ENCODE measurements at places on chromosomes 4 and X. TPM values are rescaled to one million over a fixed set of nuclear protein-coding genes. Genes with fewer than 3 reads are reported as not detected.

DNA sequence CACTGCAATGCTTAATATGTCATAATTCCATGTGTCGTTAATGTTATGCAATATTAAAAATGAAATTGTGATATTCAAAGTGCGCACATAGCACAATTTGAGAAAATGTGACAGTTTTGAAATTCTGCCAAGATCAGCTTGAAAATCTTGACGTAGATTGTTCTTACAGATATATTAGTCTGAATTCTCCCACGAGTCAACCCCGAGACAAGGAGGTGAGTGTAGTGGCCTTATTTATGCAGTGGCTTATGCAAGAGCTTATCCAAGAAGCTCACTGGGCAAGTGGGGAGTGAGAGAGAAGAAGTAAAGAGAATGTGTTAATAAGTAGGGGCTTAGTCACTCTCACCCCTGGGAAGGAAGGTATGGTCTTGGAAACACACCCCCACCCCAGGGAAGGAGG is 286.1 kb upstream of the STS start:
- DNase-seq = no peak

The CYLC1 gene
- total RNA-seq = not detected

DNA sequence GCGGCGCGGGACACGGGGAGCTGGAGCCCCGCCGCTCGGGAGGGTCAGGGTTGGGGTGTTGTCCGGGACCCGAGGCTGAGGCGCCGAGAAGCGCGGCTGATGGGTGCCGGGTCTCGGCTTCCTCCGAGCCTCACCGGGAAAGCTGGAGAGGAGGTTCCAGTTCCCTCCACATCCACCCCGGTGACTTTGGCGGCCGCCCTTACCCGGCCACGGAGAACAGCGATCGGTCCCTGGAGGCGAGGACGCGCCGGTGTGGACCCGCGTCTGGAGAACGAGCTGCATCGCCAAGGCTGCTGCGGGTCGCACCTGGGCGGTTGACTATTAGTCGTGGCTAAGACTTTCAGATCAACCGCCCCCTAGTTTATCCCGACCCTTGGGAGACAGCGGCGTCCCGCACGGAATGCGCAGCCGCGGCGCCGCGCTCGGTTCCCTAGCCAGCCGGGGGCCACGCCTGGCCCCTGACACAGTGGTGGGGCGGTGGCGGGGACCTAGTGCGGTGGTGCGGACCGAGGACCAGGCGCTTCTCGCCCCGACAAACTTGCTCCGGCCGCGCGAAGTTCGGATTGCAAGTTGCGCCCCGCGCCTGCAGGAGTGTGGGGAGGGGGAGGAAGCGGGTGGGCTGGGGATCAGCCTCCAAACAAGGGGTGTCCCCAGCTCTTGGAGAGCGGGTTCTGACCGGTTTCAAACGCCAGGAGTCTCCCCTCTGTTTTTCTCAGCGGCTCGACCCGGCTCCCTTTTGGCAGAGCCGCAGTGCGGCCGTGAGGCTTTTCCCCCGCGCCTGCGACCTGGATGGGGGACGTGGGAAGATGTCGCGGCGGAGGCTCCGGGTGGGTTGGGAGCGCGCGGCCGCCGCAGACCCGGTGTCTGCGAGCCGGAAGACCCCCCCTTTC is 568 bp downstream of the FHDC1 start:
- DNase-seq = no peak

The DIPK2B gene
- total RNA-seq = not detected

The TSR2 gene
- total RNA-seq = 33.5 TPM

The FIP1L1 gene
- total RNA-seq = 80.7 TPM

The HELT gene
- not detected for total RNA-seq

The ZIC3 gene
- total RNA-seq = not detected

The ARHGAP4 gene
- total RNA-seq = 404 TPM

The NEXMIF gene
- total RNA-seq = 0.94 TPM

GRCh38 chrX:24259544-24260240 is 54.2 kb downstream of the SUPT20HL2 start:
- DNase-seq = peak; percentile 4

Data from T-helper 17 cell (primary cell).